ENCODE measurements at places on chromosomes 11 and 22.

DNA sequence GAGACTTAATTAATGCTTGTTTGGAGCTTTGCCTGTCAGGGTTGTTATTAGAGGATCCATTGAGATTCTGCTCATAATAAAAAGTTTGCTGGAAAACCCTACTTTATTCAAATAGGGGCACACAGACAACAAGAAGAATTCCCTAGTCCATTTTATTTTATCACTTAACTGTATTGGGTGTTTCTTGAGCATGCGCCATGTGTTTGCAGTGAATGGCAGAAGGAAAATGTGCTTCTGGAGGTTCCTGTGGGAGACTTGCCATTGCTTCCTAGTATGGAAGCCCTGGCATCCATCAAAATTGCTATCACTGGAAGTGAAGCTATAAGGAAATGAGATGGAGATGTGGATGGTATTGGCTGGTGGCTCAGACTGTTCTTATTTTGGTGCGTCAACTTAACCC is 106.6 kb upstream of the GALNT18 start:
- ATAC-seq = no peak

DNA sequence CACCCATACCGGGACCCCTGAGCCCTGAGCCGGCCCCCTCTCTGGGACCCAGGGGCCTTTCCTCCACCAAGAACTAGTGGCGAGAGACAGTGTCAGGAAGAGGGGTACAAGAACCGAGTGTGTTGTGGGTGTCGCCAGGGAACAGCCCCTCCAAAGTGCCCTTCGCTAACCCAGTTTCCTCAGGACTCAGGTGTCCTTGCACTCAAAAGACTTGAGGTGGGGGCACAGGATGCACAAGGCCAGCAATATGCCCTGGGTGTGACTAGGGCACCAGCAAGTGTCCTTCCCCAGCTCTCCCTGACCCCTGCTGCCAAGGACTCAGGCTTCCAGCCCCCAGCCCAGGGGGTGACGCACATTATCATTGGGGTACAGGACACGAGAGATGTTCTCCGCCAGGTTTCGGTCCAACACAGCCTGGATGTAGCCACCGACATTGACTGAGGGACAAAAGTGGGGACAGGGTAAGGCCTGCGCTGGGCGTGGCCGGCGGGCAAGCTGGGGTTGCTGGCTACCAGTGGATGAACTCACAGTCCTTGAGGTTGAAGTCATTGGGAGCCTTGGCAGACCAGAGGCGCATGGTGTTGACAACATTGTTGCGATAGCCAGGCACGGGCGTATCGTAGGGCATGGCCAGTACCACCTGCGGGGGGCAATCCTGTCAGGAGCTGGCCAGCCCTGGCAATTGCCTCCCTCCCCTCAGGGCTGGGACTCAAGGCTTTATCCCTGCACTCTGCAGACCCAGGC is 4.7 kb downstream of the PYGM start:
- no peak for ATAC-seq

DNA sequence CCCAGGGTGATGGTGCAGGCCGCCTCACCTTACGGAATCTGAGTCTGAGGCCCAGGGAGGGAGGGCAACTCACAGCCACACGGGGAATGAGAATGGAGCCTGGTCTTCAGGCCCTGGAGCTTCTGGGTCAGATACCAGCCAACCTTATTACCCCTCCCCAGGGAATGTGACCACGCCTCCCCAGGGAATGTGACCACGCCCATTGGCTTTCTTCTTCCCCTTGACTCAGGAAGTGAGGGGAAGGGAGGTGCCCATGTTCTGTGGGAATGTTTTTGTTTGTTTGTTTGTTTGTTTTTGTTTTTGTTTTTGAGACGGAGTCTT is 57.5 kb upstream of the RBFOX2 start:
- no peak for ATAC-seq

DNA sequence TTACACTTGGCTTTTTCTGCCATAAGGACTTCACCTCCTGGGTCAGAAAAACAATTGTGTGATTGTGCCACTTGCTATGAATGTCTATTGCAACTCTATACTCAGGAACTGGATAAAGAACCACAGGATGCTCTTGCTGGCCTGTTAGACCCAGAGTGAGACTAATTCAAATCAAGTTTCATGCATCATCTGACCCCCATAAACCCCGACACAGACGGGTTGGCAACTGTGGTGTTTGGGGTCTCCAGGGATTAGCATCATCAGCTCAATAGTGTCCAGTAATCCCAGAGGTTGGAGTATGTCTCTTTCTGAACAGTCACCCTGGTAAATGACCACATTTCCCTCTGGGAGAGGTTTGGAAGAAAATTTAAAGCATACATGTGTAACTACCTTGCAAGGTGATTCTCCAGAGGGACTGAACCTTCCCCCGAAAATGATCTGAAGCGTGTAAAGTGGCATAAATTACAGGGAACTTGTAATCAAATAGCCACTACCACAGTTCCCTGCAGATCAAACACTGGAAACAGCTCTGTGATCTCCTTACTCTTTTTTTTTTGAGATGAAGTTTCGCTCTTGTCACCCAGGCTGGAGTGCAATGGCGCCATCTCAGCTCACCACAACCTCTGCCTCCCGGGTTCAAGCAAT is 1097.6 kb downstream of the TBC1D22A start:
- ATAC-seq = no peak

GRCh38 chr11:8871962-8872361 is 39.0 kb upstream of the AKIP1 start:
- no peak for ATAC-seq

GRCh38 chr22:36737776-36738175 is 34.2 kb upstream of the CACNG2 start:
- ATAC-seq = no peak

GRCh38 chr11:65355013-65355775 is 643 bp downstream of the TIGD3 start:
- peak; percentile 12 for ATAC-seq

GRCh38 chr11:64803158-64803845 is at the start of gene MAP4K2:
Gene MAP4K2 (minus strand): TSS chr11:64803214. CDS start chr11:64803149, 65 bp downstream.
- peak; percentile 95 for ATAC-seq

- no peak for ATAC-seq
Measured at GRCh38 chr11:80118073-80118472, 677.2 kb upstream of the TENM4 start.

- peak; percentile 50 for ATAC-seq
Measured at GRCh38 chr11:122100037-122100755, 15.8 kb downstream of the BLID start.

- no peak for ATAC-seq
Measured at GRCh38 chr11:117438371-117439000, 110.8 kb downstream of the CEP164 start.

GRCh38 chr22:42365942-42366695 is 66.1 kb downstream of the NFAM1 start:
- ATAC-seq = no peak

GRCh38 chr11:117281159-117281558 is 10.0 kb upstream of the BACE1-AS start:
- peak; percentile 95 for ATAC-seq

- ATAC-seq = no peak
Measured at GRCh38 chr11:87536565-87536964, 498.8 kb downstream of the TMEM135 start.

DNA sequence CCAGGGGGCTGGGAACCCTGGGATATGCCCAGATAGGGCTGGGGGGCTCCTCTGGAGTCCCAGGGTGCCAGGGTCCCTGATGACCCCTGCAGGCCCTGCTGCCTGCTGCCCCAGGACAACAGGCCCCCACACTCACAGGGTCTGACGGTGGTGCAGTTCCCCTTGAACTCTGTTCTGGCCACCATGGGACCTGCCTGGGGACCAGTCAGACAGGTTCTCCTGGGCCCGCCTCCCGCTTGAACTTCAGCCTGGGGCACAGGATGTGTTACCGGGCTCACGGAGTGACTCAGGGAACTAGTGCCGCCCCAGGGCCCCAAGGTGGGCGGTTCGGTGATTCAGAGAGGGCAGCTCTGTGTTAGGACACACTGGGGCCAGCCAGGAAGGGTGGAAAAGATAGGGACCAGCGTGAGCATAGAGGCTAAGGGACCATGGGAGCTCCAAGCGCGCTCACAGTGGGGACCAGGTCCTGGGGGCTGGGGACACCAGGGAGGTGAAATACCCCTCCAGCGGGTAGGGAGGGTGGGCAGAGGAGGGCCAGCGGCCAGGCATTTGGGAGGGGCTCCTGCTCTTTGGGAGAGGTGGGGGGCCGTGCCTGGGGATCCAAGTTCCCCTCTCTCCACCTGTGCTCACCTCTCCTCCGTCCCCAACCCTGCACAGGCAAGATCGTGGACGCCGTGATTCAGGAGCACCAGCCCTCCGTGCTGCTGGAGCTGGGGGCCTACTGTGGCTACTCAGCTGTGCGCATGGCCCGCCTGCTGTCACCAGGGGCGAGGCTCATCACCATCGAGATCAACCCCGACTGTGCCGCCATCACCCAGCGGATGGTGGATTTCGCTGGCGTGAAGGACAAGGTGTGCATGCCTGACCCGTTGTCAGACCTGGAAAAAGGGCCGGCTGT is 21.5 kb upstream of the TXNRD2 start:
- peak; percentile 31 for ATAC-seq

GRCh38 chr11:3042496-3043314 is 14.5 kb downstream of the CARS1 start:
- peak; percentile 19 for ATAC-seq

DNA sequence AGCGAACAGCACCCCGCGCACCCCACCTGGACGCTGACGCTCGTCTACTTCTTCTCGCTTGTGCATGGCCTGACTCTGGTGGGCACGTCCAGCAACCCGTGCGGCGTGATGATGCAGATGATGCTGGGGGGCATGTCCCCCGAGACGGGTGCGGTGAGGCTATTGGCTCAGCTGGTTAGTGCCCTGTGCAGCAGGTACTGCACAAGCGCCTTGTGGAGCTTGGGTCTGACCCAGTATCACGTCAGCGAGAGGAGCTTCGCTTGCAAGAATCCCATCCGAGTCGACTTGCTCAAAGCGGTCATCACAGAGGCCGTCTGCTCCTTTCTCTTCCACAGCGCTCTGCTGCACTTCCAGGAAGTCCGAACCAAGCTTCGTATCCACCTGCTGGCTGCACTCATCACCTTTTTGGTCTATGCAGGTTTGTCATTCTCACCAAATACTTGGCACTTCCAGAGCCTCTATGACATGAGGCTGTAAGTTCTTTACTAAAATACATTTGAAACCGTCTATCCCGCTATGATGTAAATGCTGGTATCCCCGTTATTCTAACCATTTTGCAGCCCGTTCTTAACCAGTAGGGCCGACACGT is 535 bp downstream of the AQP11 start:
- ATAC-seq = peak; percentile 31

All from SK-N-SH treated with all-trans-retinoic acid at 6 μM for 48 hours (cell line).